Immature natural killer cell (primary cell): ENCODE measurements at places on chromosomes 7 and 10. TPM values are rescaled to one million over a fixed set of nuclear protein-coding genes. Genes with fewer than 3 reads are reported as not detected.

The TRIM50 gene
- polyA plus RNA-seq: not detected

DNA sequence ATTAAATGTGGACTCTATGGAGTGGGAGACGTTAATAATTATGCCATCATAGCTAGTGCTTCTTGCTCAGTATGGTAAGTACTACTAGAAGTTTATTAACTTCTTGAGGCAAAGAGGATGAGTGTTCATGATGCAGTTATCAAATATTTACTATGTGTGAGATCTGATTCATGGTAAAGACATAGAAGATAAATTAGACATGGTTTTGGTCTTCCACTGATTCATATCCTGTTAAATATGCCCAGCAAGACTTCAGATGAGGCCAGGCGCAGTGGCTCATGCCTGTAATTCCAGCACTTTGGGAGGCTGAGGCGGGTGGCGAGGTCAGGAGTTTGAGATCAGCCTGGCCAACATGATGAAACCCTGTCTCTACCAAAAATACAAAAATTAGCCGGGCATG is 547.1 kb upstream of the ANKRD30A start:
- no peak for DNase-seq

The MMP21 gene
- not detected for polyA plus RNA-seq

The LLCFC1 gene
- polyA plus RNA-seq: not detected

DNA sequence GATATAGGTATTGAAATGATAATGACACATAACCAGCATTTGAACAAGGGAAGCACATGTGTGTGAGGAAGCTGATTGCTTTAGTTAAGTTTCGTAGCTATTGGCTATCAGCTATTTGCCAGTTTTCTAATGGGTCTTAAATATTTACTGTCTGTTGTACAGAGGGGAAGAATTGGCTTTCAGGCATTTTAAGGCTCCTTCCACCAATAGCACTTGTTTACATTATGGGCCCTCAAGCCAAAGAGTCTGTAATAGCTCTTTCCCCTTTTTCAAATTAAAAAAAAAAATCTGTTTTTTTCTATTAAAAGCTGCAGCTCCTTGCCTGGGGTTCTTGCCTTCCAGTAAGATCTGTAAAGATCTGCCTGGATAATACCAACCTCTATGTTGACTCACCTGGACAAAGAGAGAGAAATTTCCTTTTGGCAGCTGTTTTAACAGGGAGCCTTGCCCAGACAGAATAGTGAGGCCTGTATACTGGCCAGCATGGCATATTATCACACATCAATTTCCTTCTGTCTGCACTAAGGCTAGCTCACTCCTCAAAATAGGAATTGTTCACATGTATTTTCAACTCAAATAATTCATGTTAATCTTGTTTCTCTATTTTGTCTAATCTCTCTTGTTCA is 104.7 kb upstream of the LRGUK start:
- DNase-seq: no peak

DNA sequence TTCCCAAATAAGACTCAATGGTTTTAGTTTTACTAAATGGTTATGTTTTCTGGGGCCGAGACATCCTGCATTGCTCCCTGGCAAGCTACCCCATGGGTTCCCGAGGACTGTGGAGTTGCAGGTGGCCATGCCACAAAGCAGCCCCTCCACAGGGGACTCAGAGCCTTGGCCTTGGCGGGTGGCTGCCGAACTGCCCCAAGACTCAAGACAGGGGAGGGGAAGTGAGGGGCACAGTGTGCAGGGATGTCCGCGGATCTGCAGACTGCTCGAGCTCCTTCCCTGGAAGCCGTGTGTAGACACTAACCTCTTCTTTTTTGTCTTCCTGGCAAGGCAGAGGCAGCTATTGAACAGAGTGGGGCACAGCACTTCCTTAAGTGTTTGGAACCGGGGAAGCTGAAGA is 154.6 kb downstream of the EBF3 start:
- no peak for DNase-seq

DNA sequence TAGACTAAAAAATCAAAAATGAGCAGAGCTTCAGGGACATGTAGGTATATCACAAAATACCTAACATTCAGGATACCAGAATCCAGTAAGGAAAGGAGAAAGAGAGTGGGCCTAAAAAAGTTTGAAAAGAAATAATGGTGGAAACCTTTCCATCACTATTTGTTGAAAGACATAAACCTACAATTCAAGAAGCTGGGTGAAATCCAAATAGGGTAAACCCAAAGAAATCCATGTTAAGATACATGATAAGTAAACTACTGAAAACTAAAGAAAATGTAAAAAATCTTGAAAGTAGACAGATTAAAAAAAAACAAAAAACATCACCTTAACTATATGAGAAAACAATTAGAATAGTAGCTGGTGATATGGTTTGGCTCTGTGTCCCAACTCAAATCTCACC is 76.7 kb upstream of the COMTD1 start:
- DNase-seq: no peak
